ENCODE measurements at places on chromosomes 5 and 9.

DNA sequence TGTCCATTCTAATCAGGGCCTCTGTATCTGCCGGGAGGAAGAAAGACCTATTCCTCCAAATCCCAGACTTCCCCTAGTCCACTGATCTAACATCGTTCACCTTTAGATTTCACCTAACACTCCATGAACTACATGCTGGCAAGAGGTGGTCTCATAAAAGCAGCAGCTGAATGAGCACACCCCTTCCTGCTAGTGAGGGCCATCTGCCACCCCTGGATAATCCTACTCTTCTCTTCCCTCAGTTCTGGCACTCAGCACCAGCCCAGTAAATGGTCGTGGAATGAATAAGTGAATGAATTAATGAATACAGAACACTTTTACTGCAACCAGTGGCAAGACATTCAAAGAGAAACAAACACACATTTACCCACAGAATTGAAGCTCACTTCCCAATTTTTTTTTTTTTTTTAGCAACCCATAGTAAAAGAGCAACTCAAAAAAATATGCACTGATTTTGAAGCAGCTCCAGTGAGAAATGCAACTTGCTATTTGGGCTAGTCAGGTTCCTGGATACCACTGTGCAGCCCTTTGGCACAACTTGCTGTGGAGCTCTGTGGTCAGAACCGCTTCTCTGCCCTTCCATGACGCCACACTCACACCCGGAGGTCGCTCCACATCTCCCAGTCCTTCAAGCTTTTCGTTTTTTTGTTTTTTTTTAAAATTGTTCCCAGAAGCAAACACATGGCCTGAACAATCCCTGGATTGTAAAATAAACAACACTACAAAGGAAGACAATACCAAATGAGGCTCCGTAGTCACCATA lies 6.2 kb downstream of the RNF183 start:
- DNase-seq = no peak

- DNase-seq = no peak
Observed at GRCh38 chr5:359301-359897, 37.9 kb downstream of the AHRR start.

GRCh38 chr9:90189306-90189705 lies 453.3 kb downstream of the DIRAS2 start:
- no peak for DNase-seq

GRCh38 chr5:16453609-16454008 lies 12.0 kb downstream of the ZNF622 start:
- no peak for DNase-seq

Measured in activated effector memory CD4-positive, alpha-beta T cell treated with Interleukin-2 at 50 U/mL for 16 hours (primary cell).